ENCODE measurements at places on chromosomes 4 and X.
A peak's percentile ranks its signal among the peaks of the same experiment; 100 is the strongest.

- peak; percentile 60 for DNase-seq
Observed at GRCh38 chr4:105191621-105192210, 45.0 kb downstream of the TET2 start.

- no peak for DNase-seq
Observed at GRCh38 chr4:24209131-24209530, 319.3 kb upstream of the PPARGC1A start.

GRCh38 chrX:9650091-9650490 is 115.6 kb downstream of the GPR143 start:
- DNase-seq = no peak

- no peak for DNase-seq
Observed at GRCh38 chrX:53237056-53237455, 12.0 kb upstream of the KDM5C start.

- no peak for DNase-seq
Observed at GRCh38 chrX:110985470-110985869, 110.5 kb upstream of the PAK3 start.

DNA sequence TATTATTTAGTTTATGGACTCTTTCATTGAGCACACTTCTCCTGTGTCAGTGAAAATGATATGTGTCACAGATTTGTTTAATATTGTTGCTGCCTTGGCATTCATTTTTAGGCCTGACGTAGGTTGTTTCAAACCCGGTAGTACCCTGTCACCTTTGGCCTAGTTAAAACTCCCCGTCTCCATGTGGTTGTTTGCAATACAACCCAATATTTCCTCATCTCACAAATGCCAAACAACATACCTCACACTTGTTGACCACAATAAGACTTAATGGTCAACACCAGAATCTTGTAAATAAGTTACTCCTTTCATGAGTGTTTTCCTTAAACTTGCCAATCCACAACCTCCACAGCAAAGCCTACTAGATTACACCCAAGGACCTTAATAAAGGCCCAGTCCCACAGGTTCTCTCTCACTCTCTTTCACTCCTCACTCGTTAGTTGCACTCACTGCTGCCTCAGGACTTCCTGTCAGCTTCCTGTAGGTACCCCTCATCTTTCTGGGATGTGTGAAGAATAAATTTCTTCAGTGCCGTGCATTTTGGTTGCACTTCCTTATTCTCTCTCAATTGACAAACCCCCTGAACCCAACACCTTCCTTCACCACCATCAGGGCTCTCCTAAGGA is 31.3 kb downstream of the IL13RA2 start:
- DNase-seq = no peak

DNA sequence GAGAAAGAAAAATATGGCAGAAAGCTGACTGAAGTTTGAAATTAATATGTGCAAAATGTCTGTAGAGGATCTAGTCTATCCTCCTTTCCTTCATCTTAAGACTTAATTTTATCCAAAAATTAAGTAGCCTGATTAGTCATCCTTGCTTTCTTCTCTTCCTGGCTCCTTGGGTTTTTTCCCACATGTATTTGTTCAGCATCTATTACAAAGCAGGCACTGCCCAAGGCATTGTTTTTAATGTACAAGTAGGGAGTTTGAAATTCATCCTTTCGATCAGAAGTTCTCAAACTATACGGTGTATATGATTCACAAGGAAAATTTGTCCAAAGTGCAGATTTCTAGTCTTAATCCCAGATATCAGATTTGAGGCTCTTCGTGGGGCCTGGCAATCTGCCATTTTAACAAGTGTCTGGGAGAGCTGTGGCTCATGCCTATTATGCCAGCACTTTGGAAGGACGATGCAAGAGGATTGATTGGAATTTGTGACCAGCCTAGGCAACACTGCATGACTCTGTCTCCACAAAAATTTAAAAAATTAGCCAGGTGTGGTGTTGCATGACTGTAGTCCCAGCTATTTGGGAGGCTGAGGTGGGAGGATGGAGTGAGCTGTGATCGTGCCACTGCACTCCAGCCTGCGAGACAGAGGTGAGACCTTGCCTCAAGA is 19.4 kb upstream of the YTHDC1 start:
- DNase-seq = no peak

DNA sequence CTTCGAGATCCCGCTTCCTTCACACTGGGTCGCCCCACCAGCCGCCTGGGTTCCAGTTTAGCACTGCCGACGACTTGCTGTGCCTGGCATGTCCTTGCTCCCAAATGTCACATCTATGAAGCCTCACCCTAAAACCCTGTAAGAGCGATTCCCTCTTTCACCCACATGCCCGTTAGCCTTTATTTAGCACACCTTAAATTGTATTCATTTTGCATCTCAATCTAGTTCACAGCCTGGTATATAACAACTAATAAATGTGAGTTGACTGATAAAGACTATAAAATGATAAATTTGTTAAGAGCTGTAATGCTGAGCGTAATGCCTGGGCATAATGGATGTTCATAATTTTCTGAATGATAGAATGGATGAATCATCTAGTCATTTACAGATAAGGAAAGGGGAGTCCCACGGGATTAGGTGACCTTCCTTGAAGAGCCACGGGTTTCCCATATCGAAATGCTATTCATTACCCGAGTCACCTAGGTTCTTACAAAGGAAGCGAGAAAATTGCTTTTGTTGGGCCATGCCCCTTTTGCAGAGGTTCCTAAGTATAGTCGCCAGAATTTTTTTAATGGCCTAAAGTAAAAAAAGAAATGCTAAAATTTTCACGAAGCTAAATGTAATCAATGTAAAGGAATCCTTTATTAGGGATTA is 1.1 kb upstream of the AP1S2 start:
- DNase-seq = peak; percentile 55

DNA sequence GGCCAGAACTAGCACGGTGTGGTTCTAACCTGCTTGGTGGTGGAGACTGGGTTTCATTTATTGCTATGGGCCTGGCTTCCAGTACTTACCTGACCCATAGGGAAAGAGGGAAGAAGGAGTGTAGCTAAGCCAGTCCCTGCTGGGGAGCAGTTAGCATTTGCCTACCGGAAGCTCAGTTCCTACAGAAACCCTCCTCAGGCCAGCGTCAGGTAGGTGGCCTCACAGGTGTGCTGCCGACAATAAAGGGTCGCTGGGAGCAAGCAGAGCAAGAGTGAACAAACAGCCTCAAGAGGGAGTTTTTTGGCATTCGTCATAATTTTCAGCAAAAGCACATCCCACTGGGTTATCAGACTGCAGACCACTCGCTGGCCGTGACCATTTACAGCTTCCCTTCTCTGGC is 740.6 kb upstream of the TENM3 start:
- no peak for DNase-seq

DNA sequence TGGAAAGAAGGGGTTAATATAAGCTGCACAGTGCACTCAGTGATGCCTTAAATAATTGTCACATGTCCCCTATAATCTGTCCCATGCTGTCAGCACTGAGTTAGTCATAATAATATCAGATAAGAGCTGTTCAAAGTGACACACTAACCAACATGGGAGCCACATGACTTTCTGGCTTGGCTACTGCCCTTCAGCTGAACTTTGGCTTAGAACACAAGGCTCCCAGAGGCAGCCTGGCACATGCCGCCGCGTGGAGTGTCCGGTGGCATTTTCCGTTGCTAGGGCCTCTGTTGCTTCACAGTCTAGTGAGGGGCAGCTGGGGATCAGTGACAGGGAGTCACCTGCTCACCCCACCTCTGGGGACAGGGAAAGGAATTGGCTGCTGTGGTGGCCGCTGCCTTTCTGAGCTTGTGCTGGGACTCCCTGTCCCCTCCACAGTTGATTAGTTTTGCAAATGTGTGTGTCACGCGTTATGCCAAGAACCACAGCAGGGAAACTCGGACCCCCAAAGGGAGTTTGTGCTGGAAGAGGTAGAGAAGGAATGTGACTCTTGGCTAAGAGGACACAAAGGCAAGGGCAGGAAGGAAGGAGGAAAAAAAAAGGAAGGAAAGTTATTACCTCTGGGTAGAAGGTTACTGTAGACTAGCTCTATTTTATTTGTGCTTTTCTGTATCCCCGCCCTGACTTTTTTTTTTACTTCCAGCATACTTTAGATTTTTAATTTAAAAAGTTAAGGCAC is 41.1 kb upstream of the PPARGC1A start:
- no peak for DNase-seq

- peak; percentile 67 for DNase-seq
Observed at GRCh38 chr4:118173956-118174725, 139.9 kb downstream of the NDST3 start.

- DNase-seq = no peak
Observed at GRCh38 chr4:156672492-156673305, 298.9 kb downstream of the PDGFC start.
